Stimulated activated naive B cell treated with anti-CD40 and anti-IgM and Interleukin-4, amounts not matched to agents 10 μg/mL and 1 μg/mL and 100 μg/mL, for 72 hours (primary cell): ENCODE measurements at places on chromosomes 12 and 14.
A peak's percentile ranks its signal among the peaks of the same experiment; 100 is the strongest.

GRCh38 chr12:120292411-120292660 is 633 bp upstream of the RNU4-2 start:
- H3K4me1 ChIP-seq: peaks cover 8% of the 10 kb centered on the region
- H3K27ac ChIP-seq: no peak overlapping the region
- no peaks in the 10 kb centered on the region for H3K27me3 ChIP-seq
- no peak overlapping the region for H3K4me3 ChIP-seq
- peak; percentile 83 for DNase-seq

- no peak overlapping the region for H3K27ac ChIP-seq
- H3K27me3 ChIP-seq: no peaks in the 10 kb centered on the region
- DNase-seq: no peak
- no peak overlapping the region for H3K4me3 ChIP-seq
- peaks cover 24% of the 10 kb centered on the region for H3K36me3 ChIP-seq
Measured at GRCh38 chr14:55715889-55716288, 135.9 kb downstream of the KTN1 start.

DNA sequence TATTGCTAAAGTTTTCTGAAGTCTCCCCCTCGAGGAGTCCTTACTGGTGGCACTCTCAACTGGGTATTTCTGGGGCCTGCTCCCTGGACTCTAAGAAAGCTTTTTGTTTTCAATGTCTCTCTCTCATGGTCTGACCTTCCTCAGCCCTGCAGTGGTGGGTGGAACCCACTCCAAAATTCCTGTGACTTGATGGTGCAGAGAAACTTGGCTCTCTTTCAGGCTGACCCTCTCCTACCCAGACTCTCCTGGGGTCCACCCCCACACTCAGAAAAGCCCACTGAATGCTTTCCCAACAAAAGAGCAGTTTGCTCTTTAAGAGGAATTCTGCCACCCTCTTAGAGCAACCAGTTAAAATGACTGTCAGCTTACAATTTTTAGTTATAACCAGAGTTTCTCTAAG is 967 bp upstream of the PTCSC3 start:
- DNase-seq: no peak
- no peaks in the 10 kb centered on the region for H3K36me3 ChIP-seq
- no peak overlapping the region for H3K27ac ChIP-seq
- no peaks in the 10 kb centered on the region for H3K4me1 ChIP-seq
- H3K27me3 ChIP-seq: peaks cover 5% of the 10 kb centered on the region
- H3K4me3 ChIP-seq: no peak overlapping the region

GRCh38 chr14:98144964-98145363 is 1127.0 kb downstream of the BCL11B start:
- H3K27me3 ChIP-seq: peaks cover 3% of the 10 kb centered on the region
- no peak for DNase-seq
- no peak overlapping the region for H3K4me3 ChIP-seq
- H3K27ac ChIP-seq: no peak overlapping the region
- no peaks in the 10 kb centered on the region for H3K36me3 ChIP-seq
